NCI-H460 (cell line): ENCODE measurements at places on chromosomes 7 and 10.
A peak's percentile ranks its signal among the peaks of the same experiment; 100 is the strongest.

- no peak for DNase-seq
Observed at GRCh38 chr7:2487586-2488271, 11.5 kb upstream of the GRIFIN start.

- DNase-seq = no peak
Observed at GRCh38 chr10:7192831-7193361, 217.9 kb downstream of the SFMBT2 start.

- DNase-seq = no peak
Observed at GRCh38 chr10:85319826-85320225, 991.4 kb downstream of the CCSER2 start.

DNA sequence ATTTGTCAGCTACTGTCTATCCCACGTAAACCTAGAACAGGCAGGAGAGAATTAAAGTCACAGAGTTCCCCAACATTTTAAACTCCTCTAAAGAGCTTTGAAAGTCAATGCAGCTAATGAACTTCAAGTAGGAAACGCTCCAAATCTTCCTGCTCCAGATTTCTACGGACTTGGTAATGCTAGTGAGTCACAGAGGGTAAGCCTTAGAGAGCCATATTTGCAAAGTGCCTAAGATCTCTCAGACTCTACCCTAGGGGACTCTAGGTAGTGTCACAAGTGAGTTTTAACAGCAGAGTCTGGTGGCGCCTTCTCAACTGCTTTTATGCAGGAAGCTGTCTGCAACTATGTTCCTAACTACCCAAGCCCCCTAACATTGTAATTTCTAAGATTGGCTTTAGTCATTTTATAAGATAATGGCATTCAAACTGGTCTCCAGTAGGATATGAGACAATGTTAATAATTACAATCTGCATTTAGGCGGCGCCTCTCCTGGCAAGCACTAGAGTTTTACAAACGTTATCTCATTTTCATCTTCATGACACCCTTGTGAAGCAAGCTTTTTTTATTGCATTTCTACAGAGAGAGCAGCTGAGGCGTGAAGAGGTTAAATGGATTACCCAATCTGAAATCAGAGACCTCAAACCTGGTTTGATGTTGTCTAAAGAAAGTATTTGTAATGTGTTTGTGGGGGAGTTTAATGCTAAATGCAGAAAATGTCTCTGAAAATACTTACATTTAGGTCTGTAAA, 22.0 kb upstream of the FZD1 start:
- no peak for DNase-seq

GRCh38 chr10:122112625-122113160, 123.7 kb downstream of the TACC2 start:
- DNase-seq = peak; percentile 93
